HFFc6 (cell line): ENCODE measurements at places on chromosomes 1 and 21.

GRCh38 chr21:43203591-43203990 is 34.8 kb downstream of the CRYAA start:
- no peak for DNase-seq

DNA sequence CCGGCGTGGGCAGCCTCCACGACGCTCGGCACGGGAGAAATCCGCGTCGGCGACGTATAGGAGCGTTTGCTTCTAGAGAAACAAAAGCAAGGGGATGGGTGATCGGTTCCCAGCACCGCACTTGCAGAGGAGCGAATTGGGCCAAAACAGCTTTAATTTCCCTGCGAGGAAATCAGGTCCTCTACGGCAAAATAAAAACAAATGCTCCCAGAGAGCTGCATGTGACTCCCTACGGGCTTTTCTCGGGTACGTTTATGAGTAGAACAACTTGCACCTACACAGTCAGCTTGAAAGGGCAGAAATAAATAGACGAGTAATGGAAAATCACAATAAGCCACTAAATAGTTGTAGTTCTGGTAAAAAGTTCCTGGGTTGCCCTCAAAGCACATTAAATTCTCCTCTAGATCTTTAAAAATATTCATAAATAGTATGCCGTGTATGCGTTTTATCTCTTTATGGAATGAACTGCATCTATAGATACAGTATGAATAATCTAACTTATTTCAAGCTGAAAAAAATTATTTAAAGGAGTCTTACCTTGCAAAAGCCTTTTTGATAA is 1.2 kb downstream of the NHLH2 start:
- no peak for DNase-seq

GRCh38 chr1:95073446-95073845 is 695 bp upstream of the ALG14 start:
- DNase-seq = no peak

- no peak for DNase-seq
Observed at GRCh38 chr1:214120191-214120590, 132.4 kb downstream of the PROX1 start.

- DNase-seq = no peak
Observed at GRCh38 chr1:109503935-109504334, 5.6 kb downstream of the AMIGO1 start.

- no peak for DNase-seq
Observed at GRCh38 chr1:60052601-60053000, 21.0 kb downstream of the C1orf87 start.

- no peak for DNase-seq
Observed at GRCh38 chr1:199529324-199529723, 498.2 kb upstream of the NR5A2 start.

GRCh38 chr1:178724376-178724727 is 692 bp upstream of the RALGPS2 start:
- no peak for DNase-seq

DNA sequence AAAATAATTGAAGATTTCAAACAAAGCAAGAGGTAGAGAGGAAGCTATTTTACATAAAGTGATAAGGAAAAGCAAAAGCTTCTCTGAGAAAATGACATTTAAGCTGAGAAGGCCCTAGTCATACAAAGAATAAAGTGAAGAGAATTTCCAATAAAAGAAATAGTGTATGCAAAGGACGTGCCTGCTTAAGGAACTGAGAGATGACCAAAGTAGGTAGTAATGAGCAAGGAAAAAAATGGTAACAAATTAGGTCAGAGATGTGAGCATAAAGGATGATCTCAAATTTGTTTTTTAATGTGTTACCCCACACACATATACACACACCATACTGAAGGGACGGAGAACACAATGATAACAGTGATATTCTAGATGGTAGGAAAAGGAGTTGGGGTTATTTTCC is 46.4 kb downstream of the NRIP1 start:
- no peak for DNase-seq

- no peak for DNase-seq
Observed at GRCh38 chr1:46991083-46991923, 32.2 kb upstream of the CYP4X1 start.

DNA sequence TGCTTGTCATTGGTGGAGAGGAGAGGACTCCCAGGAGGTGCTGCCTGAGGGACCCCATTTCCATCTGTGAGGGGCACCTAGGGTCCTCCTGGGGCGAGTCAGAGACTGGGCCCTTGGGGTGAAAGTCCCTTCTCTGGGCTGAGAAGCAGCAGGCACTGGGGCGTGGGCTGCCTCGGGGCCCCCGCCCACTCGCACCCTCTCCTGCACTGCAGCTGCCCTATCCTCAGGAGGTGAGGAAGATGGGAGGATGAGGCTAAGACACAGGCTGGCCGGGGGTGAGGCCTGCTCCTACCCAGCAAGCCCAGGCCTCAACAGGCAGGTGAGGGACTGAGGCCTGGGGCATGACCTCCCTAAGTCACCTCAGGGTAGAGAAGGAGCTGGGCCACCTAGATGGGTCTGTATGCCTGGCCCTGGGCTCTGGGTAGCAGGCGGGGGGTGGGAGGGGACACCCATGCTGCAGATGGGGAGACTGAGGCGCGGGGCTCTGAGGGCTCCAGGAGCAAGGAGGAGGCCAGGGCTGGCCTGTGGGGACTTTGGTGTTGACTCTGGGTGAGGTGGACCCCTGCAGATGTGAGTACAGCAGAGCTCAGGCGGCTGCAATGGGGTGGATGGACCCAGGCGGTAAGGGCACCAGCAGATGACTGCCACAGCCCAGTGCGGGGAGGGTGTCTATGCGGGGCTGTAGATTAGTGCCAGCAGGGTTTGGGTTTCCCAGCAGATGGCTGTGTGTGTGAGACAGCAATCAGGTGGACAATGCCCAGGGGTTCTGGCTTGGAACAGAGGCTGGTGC is 10.4 kb upstream of the ZNF669 start:
- no peak for DNase-seq

DNA sequence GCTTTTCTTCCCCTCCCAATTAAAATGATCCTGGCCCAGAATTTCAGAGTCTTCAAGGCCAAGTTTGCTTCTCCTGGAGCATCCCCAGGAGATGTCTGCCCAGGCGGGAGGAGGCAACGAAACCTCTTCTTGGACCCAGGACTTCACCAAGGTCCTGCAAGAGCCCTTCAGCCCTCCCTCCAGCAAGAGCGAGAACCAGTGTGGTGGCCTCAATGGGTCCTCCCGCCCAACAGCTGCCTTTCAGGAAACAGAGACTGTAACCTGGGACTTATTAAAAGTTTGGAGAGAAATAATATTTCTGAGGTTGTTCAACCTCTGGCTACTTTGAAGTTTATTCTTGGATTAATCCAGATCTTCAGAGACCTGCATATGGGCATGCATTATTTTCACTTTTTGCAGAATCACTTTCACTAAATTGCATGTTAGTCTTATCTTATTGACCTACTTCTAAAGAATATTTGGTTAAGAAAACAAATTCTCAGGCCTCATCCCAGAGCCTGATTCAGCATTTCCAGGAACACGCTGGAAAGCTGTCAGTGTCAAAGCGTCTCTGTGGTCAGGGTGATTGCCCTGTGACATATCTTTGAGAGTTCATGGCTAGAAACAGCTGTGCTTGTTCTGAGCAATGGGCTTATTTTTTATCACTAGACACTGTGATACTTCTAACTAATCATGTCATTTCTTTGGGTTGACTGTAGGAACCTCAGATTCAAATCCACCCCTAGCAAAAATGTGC is 66.0 kb upstream of the CLDN14 start:
- DNase-seq = no peak

GRCh38 chr1:218299416-218299815 is 14.3 kb downstream of the RRP15 start:
- peak; percentile 65 for DNase-seq

- DNase-seq = no peak
Observed at GRCh38 chr1:183185941-183186490, at the start of gene LAMC2. LAMC2 (plus strand) TSS chr1:183186264; CDS start chr1:183186353, 89 bp downstream.

DNA sequence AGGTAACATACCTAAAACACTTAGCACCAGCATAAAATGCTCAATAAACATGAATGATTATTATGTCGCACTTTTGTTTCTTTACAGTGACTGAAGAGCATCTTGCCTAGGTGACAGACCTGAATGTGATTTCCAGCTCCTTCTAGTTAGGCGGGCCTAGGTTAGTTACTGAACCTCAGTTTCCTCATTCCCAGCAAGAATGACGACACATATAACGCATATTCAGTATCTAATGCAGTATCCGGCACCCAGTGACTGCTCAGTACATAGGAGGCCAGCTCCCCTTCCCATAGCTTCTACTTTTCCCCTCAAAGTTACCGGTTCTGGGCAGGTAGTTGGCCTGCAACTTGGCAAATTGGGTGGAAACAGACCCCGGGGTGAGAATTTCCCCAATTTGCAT is 763 bp downstream of the AUNIP start:
- DNase-seq = no peak

DNA sequence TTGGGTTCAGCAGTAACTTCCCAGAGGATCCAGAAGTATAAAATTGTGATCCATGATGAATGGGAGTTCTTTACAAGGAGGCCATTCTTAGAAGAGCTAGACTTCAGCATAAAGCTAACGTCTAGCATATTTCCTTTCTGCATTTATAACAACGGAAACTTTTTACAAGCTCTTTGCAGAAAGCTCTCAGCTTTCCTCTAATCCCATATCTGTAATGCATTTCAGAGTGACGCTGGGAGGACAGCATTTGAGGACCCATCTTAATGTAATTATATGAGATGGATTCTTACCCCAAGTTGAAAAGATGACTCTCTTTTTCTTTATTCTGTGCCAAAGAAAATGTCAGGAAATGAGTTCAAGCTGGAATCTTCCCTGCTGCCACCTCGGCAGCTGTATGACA is 132.0 kb upstream of the CACHD1 start:
- no peak for DNase-seq

DNA sequence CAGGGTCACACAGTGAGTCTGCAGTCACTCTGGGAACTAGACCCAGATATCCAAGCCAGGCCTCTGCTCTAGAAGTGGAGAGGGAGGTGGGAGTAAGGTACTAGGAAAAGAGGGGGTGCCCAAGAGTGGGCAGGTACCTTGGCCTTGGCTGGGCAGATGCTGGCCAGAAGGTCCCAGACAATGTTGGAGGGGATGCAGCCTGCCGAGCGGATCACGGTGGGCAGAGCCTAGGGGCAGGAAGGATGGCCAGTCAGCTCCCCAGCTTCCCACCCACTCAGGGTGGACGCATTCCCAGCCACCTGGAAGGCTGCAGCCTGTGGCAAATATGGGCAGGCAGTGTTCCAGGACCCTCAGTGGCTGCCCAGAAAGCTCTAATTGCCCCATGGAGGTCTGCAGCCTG is 23.3 kb downstream of the SPOCD1 start:
- no peak for DNase-seq

GRCh38 chr1:24793447-24794129 is 48.3 kb downstream of the CLIC4 start:
- peak; percentile 77 for DNase-seq

- DNase-seq = no peak
Observed at GRCh38 chr1:232209357-232209756, 420.6 kb downstream of the SIPA1L2 start.

DNA sequence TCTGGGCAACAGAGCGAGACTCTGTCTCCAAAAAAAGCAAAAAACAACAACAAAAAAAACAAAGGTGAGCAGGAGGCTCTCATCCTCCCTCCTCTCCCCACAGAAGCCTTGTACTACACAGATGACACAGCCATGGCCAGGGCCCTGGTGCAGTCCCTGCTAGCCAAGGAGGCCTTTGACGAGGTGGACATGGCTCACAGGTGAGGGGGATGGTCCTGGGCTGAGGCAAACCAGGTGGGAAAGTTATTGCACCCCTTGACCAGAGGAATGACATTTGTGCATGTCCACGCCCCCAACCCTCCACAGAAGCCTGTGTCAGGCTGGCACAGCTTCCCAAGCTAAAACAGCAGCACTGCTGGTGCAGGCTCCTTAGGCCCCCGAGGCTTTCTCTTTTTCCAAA is 2.4 kb downstream of the ADPRS start:
- no peak for DNase-seq

- DNase-seq = peak; percentile 59
Observed at GRCh38 chr1:182259229-182259872, 132.2 kb downstream of the GLUL start.

DNA sequence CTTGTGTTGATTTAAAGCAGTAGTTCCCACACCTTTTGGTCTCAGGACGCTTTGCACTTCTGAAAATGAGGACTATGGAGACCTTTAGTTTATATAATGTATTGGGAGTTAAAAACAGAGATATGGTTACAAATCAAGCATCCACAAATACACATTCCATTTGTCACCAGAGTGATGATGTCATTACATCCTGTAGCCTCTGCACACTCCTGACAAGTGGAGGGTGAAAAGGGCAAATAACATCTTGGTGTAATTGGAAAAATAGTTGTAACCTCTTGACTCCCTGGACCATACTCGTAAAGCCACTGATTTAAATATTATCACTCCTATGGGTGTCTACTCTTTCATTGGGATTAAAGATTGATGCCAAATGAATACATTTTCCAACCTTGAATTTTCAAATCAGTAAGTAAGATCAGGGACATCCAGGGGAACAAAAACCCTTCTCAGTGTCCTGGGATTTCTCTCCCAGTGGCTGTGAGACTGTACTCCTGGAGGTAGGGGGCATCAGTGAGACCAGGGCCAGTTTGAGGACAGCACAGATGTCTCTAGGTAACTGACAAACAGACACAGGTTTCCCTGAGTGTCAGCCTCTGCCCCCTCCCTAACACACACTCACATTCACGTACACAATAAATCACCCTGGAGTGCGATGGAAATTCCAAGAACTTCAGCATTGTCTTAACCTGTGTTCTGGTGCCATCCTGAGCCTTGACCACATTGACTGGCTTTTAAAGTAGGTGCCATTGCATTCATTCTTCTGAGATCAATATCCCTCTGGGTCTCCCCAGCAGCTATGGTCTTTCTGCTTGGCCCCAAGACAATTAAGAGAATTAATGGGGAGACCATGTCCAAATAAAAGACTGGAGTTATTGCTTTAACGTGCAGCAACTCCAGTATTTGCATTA is 63.0 kb downstream of the NR5A2 start:
- no peak for DNase-seq

DNA sequence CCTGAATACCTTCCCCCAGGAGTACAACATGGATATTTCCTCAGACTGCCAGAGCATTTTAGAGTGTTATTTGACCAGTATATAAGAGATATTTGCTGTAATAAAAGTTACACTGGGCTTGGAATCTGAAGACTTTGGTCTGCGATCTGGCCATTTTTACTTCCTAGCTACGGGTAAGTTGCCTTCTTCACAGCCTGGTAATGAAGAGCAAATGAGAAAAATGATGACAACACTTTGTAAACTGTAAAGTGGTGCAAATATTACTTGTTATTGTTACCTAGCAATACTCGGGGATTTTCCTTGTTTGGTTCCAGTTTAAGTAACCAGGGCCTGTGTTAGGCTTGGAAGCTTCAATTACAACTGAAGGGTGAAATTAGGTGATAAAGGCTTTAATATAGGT is 180.8 kb upstream of the LMO4 start:
- DNase-seq = no peak

- DNase-seq = peak; percentile 57
Observed at GRCh38 chr1:209513226-209513625, 70.3 kb upstream of the CAMK1G start.

GRCh38 chr1:27659497-27660299 is 12.3 kb downstream of the IFI6 start:
- DNase-seq = peak; percentile 69
